ENCODE measurements at places on chromosomes 1 and 21.

- DNase-seq = no peak
Observed at GRCh38 chr1:246773213-246773641, 49.0 kb downstream of the SCCPDH start.

- DNase-seq = no peak
Observed at GRCh38 chr1:95257758-95258157, 23.7 kb downstream of the RWDD3 start.

DNA sequence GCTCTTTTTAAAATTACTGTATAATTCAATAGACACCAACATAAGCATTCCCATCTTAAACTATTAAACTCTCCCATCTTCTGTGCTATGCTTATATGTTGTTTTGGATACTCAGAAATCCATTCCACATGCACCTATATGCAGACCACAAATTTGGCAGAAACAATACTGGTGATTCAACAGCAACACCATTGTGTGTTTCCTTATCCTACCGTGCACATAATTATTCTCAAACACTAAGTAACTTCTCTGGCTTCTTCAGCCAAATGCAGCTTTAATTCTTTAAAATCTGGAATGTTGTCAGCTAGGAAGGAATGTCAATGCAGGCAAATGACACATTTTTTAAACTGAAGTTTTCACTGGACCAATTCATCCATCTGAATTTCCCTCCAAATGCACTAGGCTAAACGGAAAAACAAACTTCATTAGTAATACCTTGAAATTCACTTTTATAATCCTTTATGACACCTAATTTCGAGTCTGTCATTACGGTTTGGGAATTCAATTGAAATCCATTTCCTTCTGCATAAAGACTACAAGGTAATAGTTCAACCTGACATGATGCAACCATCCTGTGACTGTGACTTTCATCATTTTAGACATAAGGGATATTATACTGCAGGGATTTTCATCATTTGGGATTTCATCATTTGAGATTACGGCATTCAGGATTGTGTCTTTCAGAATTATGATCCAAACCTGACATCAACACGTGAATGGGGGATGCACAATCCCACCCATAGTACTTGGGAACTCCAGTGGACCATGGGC lies 308.5 kb downstream of the LTN1 start:
- no peak for DNase-seq

DNA sequence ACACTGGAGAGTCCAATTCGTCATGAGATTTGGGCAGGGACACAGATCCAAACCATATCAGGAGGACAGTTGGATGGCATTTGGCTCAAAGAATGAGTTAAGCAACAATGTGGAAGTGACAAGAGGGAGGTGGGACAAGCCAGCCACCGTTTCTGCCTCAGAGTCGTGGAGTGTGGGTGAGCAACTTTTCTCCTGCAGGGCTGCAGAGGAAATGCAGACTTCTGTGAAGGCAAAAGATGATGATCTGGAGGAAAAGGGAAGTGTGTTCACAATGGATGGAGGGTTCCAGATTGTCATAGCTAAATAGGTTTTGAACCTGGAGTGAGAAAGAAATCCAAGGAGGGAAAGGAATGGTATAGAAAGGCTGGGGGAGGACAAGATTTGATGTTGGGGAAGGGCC lies 16.4 kb upstream of the KANK4 start:
- DNase-seq = no peak

DNA sequence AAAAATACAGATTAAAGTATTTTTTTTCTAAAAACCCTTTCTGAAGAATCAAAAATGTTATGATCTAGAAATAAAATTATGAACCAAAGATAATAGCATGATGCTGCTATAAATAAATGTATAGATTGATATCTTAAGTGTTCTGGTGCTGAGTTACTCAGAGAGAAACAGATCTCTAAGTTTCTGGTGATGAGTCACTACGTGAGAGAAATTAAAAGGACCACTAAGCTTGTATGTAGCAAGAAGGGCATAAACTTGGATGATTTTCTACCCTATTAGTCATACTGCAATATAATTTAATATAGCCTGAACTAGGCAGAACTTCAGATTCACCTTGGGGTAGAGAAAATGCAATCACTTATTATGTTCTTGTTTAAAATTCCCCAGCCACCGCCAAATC lies 514.8 kb downstream of the AMY1C start:
- DNase-seq = no peak

- no peak for DNase-seq
Observed at GRCh38 chr1:9380711-9381110, 88.0 kb downstream of the SPSB1 start.

- DNase-seq = no peak
Observed at GRCh38 chr1:243946946-243947345, 96.9 kb upstream of the AKT3 start.

DNA sequence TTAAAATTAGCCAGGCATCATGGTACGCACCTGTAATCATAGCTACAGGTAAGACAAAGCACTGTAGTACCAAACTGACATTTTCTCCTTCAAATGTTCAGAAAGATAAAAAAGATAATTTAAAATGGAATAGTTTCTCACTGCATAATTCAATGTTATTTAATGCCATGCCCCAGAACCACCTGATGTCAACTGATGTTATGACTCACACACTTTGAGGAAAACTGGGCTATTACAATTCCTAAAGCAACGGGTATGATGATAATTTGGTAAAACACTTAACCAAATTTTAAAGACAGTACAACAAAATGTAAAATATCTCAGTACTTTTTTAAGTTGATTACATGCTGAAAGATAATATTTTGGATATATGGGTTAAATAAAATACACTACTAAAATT lies 22.9 kb upstream of the PLEKHO1 start:
- DNase-seq = no peak
